ENCODE measurements at places on chromosomes 6 and 20.

GRCh38 chr6:101396548-101397173 is 3.2 kb downstream of the GRIK2 start:
- no peak for DNase-seq

GRCh38 chr6:5898102-5898501 is 108.6 kb downstream of the NRN1 start:
- DNase-seq, result no peak

DNA sequence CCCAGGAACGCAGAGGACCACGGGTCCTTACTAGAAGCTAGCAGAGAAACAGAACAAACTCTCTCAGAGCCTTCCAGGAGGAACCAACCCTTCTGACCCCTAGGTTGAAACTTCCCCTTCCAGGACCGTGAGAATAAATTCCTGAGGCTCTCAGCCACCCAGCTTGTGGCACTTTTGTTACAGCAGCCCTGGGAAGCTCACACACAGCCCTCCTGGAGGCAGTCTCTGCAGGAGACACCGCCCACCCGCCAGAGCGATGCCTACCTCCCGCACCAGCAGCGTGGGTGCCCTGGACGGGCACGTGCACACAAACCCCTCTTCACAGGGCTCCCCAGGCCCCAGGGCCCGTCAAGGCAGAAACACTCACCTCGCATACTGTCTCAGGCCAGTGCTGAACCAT is 4.2 kb downstream of the RNASET2 start:
- no peak for DNase-seq

- DNase-seq, result no peak
Measured at GRCh38 chr6:31814677-31815024, 432 bp downstream of the HSPA1L start.
